WTC11 (cell line): ENCODE measurements at places on chromosomes 7 and 10. TPM values are rescaled to one million over a fixed set of nuclear protein-coding genes. Genes with fewer than 3 reads are reported as not detected.

GRCh38 chr10:31399631-31400030 is 80.6 kb downstream of the ZEB1 start:
- H3K27me3 ChIP-seq = no peaks in the 10 kb centered on the region
- no peak for DNase-seq
- H3K27ac ChIP-seq = no peak overlapping the region
- H3K4me1 ChIP-seq = peaks cover 8% of the 10 kb centered on the region; the same call in 1 of the 2 replicates
- H3K4me3 ChIP-seq = no peak overlapping the region
- no peaks in the 10 kb centered on the region for H3K36me3 ChIP-seq

DNA sequence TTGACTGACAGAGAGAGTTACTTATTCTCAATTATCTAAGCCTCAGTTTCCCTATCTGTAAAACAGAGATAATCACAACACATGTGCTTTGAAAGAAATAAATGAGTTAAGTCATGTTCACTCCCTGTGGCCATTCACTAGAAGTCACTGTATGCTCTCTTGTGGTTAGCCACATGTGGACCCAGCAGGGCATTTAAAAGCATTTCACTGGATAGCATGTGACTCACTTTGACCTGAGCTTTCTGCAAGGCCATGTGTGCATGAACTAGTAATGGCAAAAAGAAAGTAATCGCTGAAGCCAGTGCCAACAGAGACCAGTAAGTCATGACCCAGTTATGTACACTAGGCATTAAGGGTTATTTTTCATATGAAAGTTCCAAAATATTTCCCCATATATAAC is 557.0 kb upstream of the IGFBP3 start:
- H3K27me3 ChIP-seq = peaks cover 5% of the 10 kb centered on the region; the same call in 1 of the 2 replicates
- no peak overlapping the region for H3K4me3 ChIP-seq
- peaks cover 12% of the 10 kb centered on the region for H3K36me3 ChIP-seq
- DNase-seq = no peak
- no peaks in the 10 kb centered on the region for H3K4me1 ChIP-seq

DNA sequence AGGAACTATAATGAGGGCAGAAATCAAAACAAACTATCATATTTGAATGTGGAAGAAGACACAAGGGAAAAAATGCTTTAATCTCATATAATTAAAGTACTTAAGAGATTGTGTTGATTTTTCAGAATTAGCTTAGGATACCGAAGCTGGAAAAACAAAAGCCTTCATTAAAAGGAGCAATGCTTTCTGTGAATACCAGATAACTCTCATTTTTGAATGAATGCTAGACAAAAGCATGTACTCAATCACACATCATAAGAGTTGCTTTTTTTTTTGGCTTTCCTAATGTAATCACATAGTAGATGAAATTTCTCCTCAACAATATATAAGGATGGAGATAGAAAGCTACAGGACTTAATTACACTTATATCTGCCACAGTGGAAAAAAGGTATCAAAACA is 43.3 kb downstream of the CADPS2 start:
- no peak overlapping the region for H3K27ac ChIP-seq
- no peak overlapping the region for H3K4me3 ChIP-seq
- H3K27me3 ChIP-seq = no peaks in the 10 kb centered on the region
- H3K36me3 ChIP-seq = no peaks in the 10 kb centered on the region
- no peak for DNase-seq

- no peak for DNase-seq
- no peaks in the 10 kb centered on the region for H3K36me3 ChIP-seq
- H3K4me1 ChIP-seq = peaks cover 5% of the 10 kb centered on the region
- H3K27me3 ChIP-seq = no peaks in the 10 kb centered on the region; the same call in 1 of the 2 replicates
These were observed 30.2 kb downstream of the C10orf71 start for GRCh38 chr10:49329146-49329505.

GRCh38 chr10:62634576-62634975 is 169.9 kb upstream of the ADO start:
- no peak for DNase-seq
- H3K27me3 ChIP-seq = no peaks in the 10 kb centered on the region
- H3K27ac ChIP-seq = no peak overlapping the region
- no peaks in the 10 kb centered on the region; the same call in 1 of the 2 replicates for H3K36me3 ChIP-seq
- 0 out of 2 replicates have a peak, but pooled peaks cover 3% of the 10 kb centered on the region for H3K4me1 ChIP-seq
- H3K4me3 ChIP-seq = no peak overlapping the region

GRCh38 chr10:54501929-54502328 is 299.1 kb downstream of the PCDH15 start:
- H3K36me3 ChIP-seq = no peaks in the 10 kb centered on the region
- H3K27me3 ChIP-seq = no peaks in the 10 kb centered on the region
- H3K4me3 ChIP-seq = no peak overlapping the region
- no peaks in the 10 kb centered on the region for H3K4me1 ChIP-seq
- no peak overlapping the region for H3K27ac ChIP-seq

DNA sequence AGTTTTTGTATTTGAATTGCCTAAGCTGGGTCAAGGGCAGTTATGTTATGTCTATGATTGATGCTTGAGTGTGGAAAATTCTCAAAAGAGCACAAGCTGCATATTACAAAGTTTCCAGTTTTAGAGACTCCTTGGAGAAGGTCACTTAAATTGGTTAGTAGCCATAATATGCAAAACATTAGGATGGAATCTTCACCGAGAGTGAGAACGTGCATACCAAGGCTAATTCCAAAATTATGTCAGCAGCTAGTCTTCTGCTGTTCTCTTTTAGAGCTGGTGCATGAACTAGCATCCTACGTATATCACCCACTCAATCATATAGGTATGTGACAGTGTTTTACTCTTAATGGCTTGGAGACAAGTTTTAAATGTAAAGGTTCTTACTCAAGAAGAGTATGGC is 49.2 kb downstream of the MKX start:
- H3K27me3 ChIP-seq = no peaks in the 10 kb centered on the region
- DNase-seq = no peak
- H3K36me3 ChIP-seq = no peaks in the 10 kb centered on the region
- peaks cover 17% of the 10 kb centered on the region for H3K4me1 ChIP-seq
- no peak overlapping the region for H3K4me3 ChIP-seq

DNA sequence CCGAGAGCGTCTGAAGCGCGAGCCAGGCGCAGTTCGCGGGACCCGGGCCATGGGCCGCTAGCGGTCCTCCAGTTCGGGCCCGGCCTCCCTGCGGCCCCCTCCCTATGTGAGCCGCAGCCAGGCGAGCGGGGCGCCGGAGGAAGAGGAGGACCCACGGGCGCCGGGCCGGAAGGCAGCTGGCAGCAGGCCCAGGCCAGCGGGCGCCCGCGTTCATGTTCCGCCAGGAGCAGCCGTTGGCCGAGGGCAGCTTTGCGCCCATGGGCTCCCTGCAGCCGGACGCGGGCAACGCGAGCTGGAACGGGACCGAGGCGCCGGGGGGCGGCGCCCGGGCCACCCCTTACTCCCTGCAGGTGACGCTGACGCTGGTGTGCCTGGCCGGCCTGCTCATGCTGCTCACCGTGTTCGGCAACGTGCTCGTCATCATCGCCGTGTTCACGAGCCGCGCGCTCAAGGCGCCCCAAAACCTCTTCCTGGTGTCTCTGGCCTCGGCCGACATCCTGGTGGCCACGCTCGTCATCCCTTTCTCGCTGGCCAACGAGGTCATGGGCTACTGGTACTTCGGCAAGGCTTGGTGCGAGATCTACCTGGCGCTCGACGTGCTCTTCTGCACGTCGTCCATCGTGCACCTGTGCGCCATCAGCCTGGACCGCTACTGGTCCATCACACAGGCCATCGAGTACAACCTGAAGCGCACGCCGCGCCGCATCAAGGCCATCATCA is 1.1 kb downstream of the ADRA2A start:
- peaks cover 18% of the 10 kb centered on the region for H3K4me1 ChIP-seq
- no peaks in the 10 kb centered on the region for H3K36me3 ChIP-seq
- peak; percentile 19 for DNase-seq
- no peak overlapping the region for H3K27ac ChIP-seq
- H3K27me3 ChIP-seq = peaks cover 62% of the 10 kb centered on the region

DNA sequence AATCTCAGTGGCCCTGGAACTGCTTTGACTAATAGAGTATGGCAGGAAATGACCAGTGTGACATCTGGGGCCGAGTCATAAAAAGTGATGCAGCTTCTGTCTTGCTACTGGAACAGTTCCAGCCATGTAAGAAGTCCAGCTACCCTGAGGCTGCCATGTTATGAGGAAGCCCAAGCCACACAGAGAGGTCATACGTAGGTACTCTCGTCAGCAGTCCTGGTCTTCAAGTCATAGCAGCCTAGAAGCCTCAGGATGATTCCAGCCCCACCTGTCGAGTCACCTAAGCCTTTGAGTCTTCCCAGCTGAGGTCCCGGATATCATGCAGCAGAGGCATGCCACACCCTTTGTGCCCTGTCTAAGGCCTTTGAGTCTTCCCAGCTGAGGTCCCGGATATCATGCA is 92.1 kb downstream of the PPP1R3C start:
- no peak for DNase-seq
- H3K27me3 ChIP-seq = no peaks in the 10 kb centered on the region
- H3K4me1 ChIP-seq = no peaks in the 10 kb centered on the region
- no peak overlapping the region for H3K27ac ChIP-seq
- H3K4me3 ChIP-seq = no peak overlapping the region

GRCh38 chr10:93680412-93681047 is 21.9 kb downstream of the FRA10AC1 start:
- H3K27me3 ChIP-seq = no peaks in the 10 kb centered on the region
- H3K36me3 ChIP-seq = peaks cover 22% of the 10 kb centered on the region
- DNase-seq = no peak
- H3K27ac ChIP-seq = no peak overlapping the region
- peaks cover 7% of the 10 kb centered on the region for H3K4me1 ChIP-seq

GRCh38 chr10:111384556-111384955 is 307.7 kb downstream of the ADRA2A start:
- no peak overlapping the region for H3K4me3 ChIP-seq
- H3K27me3 ChIP-seq = no peaks in the 10 kb centered on the region; the same call in 1 of the 2 replicates
- no peaks in the 10 kb centered on the region for H3K4me1 ChIP-seq
- H3K36me3 ChIP-seq = no peaks in the 10 kb centered on the region
- no peak for DNase-seq
- no peak overlapping the region for H3K27ac ChIP-seq

DNA sequence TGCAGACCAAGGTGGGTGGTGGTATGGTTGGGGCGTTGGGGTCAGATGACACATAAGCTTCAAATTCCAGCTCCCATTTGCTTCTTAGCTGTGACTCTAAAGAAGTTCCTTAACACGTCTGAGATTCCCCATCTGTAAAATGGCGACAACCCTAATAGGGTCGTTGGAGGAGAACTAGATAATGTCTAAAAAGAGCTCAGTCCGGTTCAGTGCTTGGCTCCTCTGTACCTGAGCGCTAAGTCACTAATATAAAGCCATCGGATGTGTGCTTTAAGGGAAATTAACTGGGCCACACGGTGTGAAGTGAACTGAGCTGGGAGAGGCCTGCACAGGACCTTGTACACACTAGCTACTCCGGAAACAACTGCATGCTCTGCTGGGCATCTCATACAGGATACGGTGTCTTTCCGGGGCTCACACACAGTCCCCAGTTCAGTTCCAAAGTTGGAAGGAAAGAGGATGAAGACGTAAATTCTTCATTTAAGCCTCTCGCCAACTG is 476 bp upstream of the ZFYVE27 start:
- H3K36me3 ChIP-seq = peaks cover 32% of the 10 kb centered on the region
- H3K4me1 ChIP-seq = peaks cover 10% of the 10 kb centered on the region
- H3K27ac ChIP-seq = no peak overlapping the region
- peak overlapping the region; percentile 87 for H3K4me3 ChIP-seq

DNA sequence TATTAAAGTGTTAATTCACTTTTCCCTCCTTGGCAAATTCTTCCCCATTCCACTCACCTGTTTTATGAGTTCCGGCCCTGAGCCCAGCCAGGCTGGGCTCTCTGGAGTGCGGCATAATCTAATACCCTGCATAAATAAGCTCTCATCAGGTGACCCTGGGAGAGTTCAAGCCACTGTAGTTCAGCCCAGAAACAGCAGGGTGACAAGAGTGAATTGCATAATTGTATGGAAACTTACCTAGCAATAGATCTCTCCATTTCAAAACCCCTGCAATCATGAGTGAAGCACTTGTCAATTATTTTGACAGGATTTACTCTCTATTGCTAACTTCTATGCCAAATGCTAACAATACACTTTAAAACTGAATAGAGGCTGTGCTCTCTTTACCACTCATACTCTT is 94.7 kb downstream of the OSBPL3 start:
- no peak overlapping the region for H3K4me3 ChIP-seq
- H3K27me3 ChIP-seq = no peaks in the 10 kb centered on the region
- DNase-seq = no peak
- no peak overlapping the region for H3K27ac ChIP-seq

DNA sequence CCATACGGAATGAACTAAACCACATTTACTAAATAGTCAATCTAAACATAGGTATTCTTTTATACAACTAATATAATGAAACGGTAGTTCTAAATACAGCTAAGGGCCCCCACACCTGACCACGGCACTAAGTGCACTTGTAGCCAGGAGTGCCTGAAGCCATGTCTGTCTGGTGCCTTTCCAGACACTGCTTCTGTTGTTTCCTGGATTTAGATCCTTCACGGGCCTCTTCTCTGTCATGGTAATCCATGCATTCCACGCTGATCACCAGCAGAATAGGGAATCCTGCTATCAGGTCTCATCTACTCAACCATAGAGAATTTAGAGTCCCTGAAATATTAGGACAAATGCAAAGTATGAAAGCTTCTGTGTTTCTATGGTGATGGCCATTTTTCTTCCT is 37.8 kb downstream of the OSBPL3 start:
- H3K27ac ChIP-seq = no peak overlapping the region
- peaks cover 23% of the 10 kb centered on the region for H3K4me1 ChIP-seq
- no peak for DNase-seq
- H3K4me3 ChIP-seq = no peak overlapping the region

DNA sequence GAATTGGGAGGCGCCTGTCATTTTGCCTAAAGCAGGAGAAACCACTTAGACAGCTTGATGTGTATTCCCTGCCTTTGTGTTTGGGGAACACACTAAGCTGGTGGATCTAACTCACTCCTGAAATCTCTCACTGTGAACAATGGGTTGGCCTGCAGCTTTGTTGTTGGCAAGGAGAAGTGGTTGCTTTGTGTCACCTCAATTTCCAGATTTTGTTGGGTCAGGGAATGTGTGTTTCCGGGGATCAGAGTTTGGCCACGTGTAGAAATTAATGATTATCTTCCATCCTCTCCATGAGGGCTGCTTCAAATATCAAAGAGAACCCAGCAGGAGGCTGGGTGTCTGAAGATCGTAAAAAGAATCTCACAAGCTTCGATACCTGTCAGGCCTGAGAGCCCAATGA is 27.8 kb downstream of the A1CF start:
- peaks cover 11% of the 10 kb centered on the region for H3K4me1 ChIP-seq
- DNase-seq = no peak
- H3K36me3 ChIP-seq = no peaks in the 10 kb centered on the region

Gene AGAP5
- 7.5 to 10.4 TPM (median 9.3 TPM) in 3 replicates for total RNA-seq

Gene ANKRD61
- total RNA-seq = not detected in 3 replicates

Gene RAPGEF5
- total RNA-seq = 9.9 to 12.3 TPM (median 10.3 TPM) in 3 replicates

Gene CYP2E1
- total RNA-seq = 1.0 to 2.6 TPM (median 1.3 TPM) in 3 replicates

Gene TUBAL3
- total RNA-seq = 0.15 to 0.25 TPM in 2 of 3 replicates, not detected in the other

Gene HMX3
- total RNA-seq = 0.23 TPM in 1 of 3 replicates, not detected in the others

Gene CCZ1B
- 31.9 to 44.9 TPM (median 39.9 TPM) in 3 replicates for total RNA-seq
